Right hindlimb (tissue), 1 donor: ENCODE measurements at places on chromosomes 7 and 10.

DNA sequence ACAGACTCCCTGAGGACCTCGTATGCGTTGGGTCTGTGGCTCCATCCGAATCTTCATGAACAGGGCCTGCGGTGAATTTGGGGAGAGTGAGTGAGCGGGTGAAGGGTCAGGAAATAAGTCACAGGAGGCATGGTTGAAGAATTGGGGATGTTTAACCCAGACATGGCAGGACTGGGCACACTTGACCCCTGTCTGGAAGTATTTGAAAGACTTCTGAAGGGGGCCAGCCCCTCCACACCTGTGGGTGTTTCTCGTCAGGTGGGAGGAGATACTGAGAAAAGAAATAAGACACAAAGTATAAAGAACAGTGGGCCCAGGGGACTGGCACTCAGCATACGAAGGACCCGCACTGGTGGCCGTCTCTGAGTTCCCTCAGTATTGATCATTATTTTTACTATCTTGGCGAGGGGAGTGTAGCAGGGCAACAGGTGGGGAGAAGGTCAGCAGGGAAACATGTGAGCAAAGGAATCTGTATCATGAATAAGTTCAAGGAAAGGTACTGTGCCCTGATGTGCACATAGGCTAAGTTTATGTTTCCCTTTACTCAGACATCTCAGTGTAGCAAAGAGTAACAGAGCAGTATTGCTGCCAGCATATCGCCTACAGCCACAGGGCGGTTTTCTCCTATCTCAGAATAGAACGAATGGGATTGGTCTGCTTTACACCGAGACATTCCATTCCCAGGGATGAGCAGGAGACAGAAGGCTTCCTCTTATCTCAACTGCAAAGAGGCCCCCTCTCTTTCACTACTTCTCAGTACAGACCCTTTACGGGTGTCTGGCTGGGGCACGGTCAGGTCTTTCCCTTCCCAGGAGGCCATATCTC, 38.2 kb upstream of the PFKFB3 start:
- DNase-seq = no peak

DNA sequence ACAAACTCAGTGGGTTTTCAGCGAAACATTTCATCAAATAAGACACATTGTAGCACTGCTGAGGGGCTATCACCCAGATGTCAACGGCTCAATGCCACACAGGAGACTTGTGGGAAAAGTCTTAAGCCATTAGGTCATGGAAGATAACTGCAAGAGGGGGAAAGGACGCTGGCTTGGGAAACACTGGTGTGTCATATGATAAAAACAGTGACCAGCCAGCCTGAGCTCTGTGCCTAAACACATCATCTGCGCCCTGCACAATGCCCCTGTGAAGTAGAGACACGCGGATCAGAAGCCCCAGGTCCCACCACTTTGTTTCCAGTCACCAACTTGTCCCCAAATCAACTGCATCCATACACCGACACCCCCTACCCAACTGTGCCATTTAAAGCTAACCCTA, 116.7 kb downstream of the TNS3 start:
- no peak for DNase-seq

GRCh38 chr7:127383123-127383835, 9.2 kb downstream of the ZNF800 start:
- DNase-seq = no peak

- no peak for DNase-seq
Measured at GRCh38 chr10:58712982-58713381, 200.3 kb downstream of the BICC1 start.

GRCh38 chr7:25295387-25295786, 67.1 kb upstream of the NPVF start:
- no peak for DNase-seq

GRCh38 chr7:4789194-4790077, 14.0 kb downstream of the AP5Z1 start:
- peak; percentile 18 for DNase-seq

- no peak for DNase-seq
Measured at GRCh38 chr10:119805702-119806230, 66.9 kb downstream of the MCMBP start.

GRCh38 chr7:144936314-144936713, 100.5 kb upstream of the TPK1 start:
- no peak for DNase-seq
